ENCODE measurements at places on chromosomes 7 and 10. TPM values are rescaled to one million over a fixed set of nuclear protein-coding genes. Genes with fewer than 3 reads are reported as not detected.

DNA sequence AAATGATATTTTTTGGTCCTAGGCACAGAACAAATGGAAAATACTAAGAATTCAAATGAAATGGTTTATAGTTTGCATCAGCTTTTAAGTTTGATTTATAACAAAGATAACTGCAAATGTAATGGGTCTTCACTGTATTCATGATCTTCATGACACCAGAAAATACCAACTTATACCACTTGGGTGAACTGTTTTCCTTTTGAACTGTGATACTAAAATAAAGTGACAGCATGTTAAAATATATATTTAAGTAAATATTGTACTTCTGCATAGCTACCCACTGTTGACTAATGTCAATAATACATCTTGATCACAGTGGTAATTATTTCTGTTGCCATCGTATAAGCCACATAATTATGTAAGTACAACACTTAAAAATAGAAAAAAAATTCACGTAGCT lies 442.0 kb upstream of the ANKRD30A start:
- no peak for DNase-seq

- no peak for DNase-seq
Observed at GRCh38 chr10:29353887-29354561, 65.2 kb downstream of the LYZL1 start.

GRCh38 chr7:107857541-107857912 lies 33.5 kb upstream of the DLD start:
- no peak for DNase-seq

GRCh38 chr10:49781247-49781646 lies 19.1 kb upstream of the OGDHL start:
- DNase-seq, result no peak

Gene TSPAN14
- total RNA-seq, result 19.9 TPM

Data from Daoy (cell line).